Trophoblast cell (in vitro differentiated cells and primary cell): ENCODE measurements at places on chromosomes 2 and 18.

DNA sequence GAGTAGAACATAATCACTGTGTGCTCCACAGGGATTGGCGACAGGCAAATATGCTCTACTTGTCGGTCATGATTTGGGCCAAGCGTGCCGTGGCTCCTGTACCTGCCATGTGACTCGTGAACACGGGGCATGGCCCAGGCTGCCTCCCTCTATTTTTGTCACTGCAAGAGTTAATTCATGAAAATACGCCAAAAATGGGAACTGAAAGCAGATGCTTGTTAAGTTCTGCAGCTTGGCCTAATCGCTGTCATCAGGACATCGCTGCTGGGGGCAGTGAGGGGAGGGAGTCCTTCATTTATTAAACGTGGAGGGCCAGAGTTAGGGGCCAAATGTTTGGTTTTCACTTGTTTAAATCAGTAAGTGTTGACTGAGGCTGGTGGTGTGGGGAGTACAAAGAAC lies 177.8 kb downstream of the BCL2 start:
- no peak for DNase-seq

DNA sequence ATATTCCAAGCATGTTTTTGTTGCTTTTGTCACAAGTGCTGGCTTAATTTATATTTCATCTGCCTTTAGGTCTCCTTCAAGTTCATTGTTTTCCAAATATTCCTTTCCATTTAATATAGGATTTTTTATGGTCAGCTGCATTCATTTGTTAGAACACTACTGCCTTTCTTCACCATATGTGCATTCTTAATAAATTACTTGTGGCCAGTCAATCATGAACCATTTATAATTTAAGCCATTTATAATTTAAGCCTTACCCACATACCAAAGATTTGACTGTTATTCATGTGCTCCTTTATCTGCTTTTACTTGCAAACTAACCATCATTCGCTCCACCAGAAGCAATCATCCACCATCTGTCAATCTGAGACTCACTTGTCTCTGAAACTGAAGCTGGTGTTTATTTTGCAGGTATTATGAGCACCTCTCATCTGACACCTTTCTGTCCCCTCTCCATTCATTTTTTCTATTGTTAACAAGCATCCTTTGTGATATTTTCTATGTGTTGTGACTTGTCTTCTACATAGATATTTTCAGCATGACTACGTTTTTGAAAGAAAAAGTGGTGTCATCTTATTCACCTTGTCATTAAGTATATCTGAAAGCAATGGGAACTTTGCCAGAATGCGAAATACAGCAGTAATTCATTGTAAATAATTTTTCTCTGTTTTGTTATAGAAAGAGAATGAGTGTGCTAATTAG lies 786.8 kb downstream of the KCNJ3 start:
- no peak for DNase-seq

DNA sequence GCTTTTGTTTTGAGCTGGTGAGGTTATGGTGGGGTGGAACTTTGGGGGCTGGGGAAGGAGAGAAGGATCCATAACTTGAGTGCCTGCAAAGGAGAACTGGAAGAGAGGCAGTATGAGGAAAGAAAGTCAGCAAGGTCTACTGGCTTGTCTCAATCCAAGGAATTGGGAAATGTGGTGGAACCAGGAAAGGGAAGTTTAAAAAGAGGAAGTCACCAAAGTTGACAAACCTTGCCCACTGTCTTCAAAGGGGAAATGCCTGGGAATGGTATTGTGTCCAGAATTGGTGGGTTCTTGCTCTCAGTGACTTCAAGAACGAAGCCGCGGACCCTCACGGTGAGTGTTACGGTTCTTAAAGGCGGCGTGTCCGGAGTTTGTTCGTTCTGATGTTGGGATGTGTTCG lies 304.1 kb upstream of the FAM98A start:
- no peak for DNase-seq

- DNase-seq: no peak
These were observed 34.7 kb upstream of the DTNB start for GRCh38 chr2:25707927-25708590.

- no peak for DNase-seq
These were observed 13.0 kb upstream of the IL1RN start for GRCh38 chr2:113114224-113114945.

DNA sequence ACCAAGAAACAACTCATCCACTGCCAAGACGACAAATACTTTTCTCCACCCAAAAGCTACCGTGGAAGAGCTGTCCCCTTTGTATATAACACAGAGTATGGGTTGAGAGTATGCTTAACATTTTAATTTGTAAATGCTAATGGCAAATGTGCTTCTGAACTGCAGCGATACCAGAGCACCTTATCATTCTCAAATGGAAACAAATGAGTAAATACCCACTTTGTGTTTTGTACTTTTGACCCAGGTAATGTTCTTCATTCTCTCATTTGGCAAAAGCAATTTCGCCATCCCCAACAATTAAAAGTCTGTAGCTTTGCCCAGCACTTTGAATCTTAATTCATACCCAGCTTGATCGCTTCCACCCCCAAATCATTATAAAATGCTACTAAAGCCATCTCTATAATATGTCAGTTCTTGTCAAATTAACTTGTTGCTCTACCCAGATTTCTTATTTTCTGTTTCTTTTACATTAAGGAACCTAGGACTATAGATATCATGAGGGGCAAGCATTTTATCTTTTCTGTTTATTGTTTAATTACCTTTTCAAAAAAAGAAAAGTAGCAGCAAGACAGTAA lies 6.2 kb upstream of the POU3F3 start:
- no peak for DNase-seq

GRCh38 chr2:218904176-218904575 lies 23.5 kb downstream of the WNT10A start:
- no peak for DNase-seq

DNA sequence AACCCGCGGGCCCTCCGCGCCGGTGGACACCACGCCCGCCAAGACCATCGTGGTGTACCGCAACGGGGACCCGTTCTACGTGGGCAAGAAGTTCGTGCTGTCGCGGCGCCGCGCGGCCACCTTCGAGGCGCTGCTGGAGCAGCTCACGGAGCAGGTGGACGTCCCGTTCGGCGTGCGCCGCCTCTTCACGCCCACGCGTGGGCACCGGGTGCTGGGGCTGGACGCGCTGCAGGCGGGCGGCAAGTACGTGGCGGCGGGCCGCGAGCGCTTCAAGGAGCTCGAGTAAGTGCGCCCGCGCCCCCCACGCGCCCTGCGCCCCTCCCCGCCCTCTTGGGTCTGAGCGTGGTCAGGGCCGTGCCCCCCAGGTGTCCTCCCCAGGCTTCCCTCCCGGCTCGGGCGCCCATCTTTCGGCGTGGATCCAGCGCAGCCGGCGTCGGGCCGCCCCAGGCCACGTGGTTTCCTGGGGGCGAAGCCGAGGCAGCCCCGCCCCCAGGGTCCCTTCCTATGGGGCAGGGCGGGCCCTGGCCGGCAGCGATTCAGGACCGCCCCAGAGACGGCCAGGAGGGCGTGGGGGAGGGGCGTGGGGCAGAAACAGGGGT lies 481 bp downstream of the DCDC2C start:
- no peak for DNase-seq

DNA sequence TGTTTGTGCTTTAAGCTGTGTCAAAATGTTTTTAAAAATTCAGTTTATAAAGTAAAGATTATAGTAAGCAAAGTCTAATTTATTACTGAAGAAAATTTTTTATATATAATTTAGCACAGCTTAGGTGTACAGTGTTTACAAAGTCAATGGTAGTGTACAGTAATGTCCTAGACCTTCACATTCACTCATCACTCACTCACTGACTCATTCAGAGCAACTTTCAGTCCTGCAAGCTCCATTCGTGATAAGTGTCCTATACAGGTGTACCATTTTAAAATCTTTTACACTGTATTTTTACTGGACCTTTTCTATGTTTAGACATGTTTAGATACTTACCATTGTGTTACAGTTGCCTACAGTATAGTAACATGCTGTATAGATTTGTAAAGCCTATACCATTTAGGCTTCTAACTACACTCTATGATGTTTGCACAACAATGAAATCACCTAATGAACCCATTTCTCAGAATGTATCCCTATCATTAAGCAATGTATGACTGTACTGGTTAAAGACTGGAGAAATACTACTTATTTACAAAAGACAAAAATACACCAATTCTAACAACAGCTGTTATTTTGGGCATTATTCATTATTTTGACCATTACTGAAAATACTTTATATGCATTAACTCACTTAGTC lies 95.1 kb downstream of the STRN start:
- DNase-seq: peak; percentile 25

- DNase-seq: no peak
These were observed 10.8 kb downstream of the DUSP19 start for GRCh38 chr2:183089192-183089851.
